Sciatic nerve (tissue), 2 donors: ENCODE measurements at places on chromosomes 2 and 18. TPM values are rescaled to one million over a fixed set of nuclear protein-coding genes. Genes with fewer than 3 reads are reported as not detected.

GRCh38 chr2:180661686-180662030 lies 318.7 kb upstream of the UBE2E3 start:
- DNase-seq, result no peak

DNA sequence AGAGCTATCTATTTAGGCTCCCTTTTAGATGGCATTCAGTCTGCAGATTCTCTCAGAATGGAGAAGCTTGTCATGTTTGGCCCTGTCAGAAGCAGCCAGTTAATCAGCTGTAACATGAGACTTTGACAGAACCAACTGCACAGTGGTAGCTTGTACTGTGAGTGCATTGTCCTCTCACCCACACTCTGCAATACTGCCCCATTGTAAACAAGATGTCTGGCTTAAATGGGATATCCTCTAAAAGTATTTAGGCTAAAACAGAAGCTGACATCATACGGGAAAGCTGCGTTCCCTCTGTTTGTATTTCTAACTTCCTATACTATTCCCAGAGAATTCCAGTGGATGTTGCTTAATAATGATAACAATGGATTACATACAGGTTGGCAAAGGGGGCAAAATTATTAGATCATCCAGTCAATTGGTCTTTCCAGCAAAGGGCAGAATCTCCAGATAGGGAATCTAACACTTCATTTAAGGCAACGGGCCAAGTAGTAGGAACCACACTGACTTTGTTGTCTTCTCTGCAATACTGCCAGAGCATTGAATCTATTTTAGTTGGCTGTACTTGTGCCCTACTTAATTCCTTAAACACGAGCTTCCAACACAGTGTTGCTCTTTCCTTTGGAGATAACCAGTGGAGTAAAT lies 15.4 kb upstream of the STAT4 start:
- DNase-seq, result no peak

The CRYGC gene
- total RNA-seq, result not detected

GRCh38 chr18:10953672-10954071 lies 195.7 kb downstream of the PIEZO2 start:
- DNase-seq, result no peak
